ENCODE measurements at places on chromosomes 11 and 22. TPM values are rescaled to one million over a fixed set of nuclear protein-coding genes. Genes with fewer than 3 reads are reported as not detected.

DNA sequence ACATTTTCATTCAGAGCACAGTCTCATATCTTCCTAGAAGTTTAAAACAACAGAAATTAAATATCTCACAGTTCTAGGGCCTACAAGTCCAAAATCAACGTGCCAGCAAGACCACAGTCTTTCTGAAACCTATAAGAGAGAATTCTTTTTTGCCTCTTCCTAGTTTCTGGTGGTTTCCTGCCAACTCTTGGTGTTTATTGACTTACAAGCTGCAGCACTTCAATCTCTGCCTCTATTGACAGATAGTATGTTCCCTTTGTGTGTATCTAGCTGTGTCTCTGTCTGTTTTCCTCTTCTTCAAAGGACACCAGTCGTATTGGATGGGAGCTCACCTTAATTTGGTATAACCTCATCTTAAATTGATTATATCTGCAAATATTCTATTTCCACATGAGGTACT lies 347.5 kb downstream of the DCDC1 start:
- no peak for DNase-seq

- DNase-seq = no peak
These were observed 137.1 kb downstream of the NECTIN1 start for GRCh38 chr11:119591836-119592310.

DNA sequence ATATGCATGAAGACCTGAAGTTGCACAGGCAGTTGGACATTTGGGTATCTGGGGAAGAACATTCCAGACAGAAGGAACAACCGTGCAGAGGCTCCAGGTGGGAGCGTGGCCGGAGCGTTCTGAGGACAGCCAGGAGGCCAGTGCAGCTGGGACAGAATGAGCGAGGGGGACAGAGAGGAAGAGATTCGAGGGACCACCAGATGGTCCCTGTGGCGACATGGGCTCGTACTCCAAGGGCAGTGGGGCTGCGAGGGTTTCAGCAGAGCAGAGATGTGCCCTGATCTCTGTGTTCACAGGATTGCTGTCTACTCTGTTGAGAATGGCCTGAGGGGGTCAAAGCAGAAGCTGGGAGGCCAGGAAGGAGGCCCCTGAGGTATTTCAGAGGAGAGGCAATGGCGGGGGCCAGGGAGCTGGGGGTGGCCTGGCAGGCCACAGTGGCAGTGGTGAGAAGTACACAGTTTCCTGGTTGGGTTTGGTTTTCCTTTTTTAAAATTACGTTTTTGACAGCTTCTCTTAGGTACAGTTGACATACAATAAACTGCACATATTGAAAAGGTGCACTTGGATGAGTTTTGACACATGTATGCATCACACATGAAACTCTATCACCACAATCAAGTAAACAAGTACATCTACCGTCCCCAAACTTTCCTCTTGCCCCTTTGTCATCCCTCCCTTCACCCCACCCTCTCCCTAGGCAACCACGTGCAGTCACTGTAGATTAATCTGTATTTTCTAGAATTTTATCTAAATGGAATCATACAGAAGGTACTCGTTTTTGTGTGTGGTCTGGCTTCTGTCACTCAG lies 24.8 kb upstream of the SOX10 start:
- no peak for DNase-seq

GRCh38 chr11:102924851-102925380 lies 30.6 kb downstream of the MMP13 start:
- DNase-seq = no peak

- DNase-seq = no peak
These were observed 12.0 kb downstream of the TBC1D22A start for GRCh38 chr22:46774253-46774979.

- DNase-seq = no peak
These were observed 31.6 kb downstream of the AMOTL1 start for GRCh38 chr11:94799726-94800125.

- no peak for DNase-seq
These were observed 50.0 kb downstream of the SBF2 start for GRCh38 chr11:10243896-10244575.

- DNase-seq = no peak
These were observed 11.5 kb downstream of the CBX6 start for GRCh38 chr22:38860283-38861169.

DNA sequence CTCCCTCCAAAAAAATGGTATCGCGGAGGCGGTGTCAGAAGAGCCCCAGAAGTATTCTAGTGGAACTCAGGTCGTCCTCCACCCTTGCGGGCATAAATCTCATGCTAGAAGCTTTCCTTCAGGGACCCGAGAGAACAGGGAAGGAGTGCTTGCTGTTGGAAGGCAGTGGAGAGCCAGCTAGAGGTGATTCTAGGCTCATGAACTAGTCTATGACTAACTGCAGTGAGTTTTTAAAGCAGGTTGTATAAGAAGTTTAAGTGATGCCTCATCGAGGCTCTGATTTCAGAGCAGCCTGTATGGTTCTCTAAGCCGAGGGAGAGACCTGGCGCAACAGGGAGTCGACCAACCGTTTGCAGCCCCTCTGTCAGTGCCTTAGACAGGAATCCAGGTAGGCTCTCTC lies 85.7 kb downstream of the TBC1D22A start:
- DNase-seq = no peak

GRCh38 chr11:129423426-129423825 lies 47.8 kb downstream of the BARX2 start:
- no peak for DNase-seq

DNA sequence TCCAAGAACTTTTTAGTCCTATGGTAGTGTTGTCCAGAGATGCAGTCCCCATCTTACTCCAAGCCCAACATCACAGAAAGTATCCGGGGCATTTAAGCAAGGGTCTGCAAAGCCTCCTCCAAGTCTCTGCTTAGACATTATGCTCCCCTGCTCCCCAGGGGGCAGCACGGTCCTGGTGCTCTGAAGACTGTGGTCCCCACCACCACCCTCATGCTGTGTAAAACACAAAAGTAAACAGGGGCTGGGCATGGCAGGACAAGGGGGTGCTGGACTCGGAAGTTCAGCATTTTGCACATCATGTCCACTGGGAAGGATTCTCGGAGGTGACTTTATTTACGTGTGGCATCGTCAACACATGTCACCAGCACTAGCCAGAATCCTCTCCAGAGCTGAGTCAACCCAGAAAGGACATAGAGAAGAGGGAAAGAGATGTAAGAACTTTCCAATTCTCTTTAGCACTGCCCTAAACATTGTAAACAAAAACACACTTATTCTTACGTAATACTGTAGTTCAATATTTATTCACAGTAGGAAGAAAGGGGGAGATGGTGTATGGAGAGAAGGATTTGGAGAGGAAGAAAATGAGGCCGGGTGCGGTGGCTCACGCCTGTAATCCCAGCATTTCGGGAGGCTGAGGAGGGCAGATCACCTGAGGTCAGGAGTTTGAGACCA lies 37.7 kb downstream of the TCIRG1 start:
- DNase-seq = no peak

- DNase-seq = no peak
These were observed 25.3 kb upstream of the DDX17 start for GRCh38 chr22:38531251-38531938.

DNA sequence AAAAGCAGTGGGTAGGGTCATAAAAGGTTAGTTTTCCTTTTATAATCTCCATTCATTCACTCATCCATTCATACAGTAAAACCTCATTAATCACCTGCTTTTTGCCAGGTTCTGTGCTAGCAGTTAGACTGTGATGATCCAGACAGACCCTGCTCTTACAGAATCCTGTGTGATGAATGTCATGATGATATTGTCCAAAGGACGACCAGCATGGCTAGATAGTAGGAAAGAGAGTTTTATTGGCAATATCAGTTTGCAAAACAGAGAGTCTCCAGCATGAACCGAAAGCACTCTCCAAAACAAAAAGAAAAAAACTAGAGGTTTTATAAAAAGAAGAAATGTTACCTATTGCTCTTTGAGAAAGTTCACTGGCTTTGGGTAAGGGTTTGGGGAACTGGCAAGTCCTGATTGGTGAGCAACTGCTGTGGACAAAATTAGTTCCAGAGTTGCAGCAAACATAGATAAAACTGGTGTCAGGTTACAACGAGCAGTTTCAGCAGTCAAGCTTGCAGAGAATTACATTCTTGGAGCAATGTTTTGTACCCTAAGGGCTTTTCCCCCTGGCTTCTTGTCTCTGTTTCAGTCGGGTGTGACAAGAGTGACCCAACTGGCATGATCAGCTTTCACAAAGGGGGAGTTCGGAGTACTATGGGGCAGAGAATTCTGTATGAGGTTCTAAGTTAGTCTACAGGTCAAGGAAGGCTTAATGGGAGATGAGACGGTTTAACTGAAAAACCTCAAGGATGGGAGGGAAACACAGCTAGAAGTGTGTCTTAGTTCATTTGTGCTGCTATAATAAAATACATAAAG lies 58.3 kb downstream of the HSD17B12 start:
- DNase-seq = no peak

DNA sequence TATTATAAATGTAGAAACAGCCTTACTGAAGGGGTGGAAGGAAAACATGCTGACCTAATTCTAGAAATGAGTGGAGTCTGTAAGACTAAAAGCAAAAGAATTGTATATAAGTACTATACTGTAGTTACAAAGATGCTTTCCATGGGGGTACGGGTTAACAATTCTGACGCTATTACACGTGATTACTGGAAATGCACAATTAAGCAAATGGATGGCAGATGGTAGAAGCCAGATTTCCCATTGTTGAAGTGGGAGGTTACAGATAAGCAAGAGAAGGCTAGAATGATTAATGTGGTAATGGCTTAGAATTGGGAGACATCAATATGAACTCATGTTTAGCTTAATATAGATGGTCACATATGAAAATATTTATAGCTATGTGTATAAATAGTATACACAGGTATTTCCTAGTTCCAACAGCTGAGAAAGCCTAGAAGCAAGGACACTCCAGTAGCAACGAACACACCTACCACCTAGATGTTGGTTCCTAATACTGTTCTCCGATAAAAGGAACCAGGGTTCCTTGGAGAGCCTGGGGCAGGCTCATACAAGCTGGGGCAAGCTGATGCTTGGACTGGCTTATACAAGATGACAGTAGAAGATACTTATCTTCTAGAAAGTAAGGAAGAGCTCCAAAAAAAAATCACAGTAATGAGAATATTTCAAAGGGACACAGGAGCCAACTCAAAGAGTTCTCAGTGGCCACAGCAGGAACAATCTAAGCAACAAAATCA lies 13.5 kb downstream of the SMC1B start:
- DNase-seq = no peak

- DNase-seq = no peak
These were observed 315.9 kb downstream of the CADM1 start for GRCh38 chr11:115188188-115188897.

GRCh38 chr22:42328130-42328783 lies 57.8 kb upstream of the TCF20 start:
- DNase-seq = no peak

DNA sequence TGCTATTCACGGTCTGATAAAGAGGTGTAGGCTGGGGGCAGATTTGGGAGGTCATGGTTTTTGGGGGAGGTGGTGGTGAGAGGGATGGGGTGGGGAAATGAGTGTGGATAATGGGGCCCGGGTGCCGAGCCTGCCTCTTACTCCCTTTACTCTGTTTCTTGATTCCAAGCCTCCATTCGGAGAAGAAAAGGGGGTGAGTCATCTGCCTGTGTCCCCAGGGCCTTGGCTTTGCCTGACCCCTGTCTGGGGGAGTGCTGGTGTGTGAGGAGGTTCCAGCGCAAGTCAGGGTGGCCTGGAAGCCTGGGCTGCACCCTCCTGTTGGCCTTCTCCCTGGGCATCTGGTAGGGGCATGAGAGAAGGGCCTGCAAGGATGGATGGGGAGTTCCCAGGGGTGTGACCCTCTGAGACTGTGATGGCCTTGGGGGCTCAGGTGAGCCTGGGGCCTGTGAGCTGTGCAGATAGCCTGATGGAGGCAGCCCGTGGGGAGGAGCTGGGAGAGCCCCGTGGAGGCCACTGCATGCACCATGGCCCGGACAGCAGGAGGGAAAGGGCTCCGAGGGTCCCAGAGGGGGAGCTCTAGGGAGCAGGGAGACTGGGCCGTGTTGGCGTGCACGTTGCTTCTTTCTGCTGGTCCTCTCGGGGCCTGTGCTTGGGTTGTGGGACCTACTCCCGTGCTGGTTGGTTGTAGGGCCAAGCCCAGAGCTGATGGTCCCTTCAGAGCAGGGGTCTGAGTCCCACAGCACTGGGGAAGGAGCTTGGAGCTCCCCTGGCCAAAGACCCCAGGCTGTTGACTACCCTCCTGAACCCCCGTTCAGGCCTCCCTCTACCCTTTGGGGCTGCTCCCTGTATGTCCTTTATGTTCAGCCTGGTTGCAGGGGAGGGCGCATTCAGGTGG lies 26.3 kb upstream of the ACR start:
- no peak for DNase-seq

DNA sequence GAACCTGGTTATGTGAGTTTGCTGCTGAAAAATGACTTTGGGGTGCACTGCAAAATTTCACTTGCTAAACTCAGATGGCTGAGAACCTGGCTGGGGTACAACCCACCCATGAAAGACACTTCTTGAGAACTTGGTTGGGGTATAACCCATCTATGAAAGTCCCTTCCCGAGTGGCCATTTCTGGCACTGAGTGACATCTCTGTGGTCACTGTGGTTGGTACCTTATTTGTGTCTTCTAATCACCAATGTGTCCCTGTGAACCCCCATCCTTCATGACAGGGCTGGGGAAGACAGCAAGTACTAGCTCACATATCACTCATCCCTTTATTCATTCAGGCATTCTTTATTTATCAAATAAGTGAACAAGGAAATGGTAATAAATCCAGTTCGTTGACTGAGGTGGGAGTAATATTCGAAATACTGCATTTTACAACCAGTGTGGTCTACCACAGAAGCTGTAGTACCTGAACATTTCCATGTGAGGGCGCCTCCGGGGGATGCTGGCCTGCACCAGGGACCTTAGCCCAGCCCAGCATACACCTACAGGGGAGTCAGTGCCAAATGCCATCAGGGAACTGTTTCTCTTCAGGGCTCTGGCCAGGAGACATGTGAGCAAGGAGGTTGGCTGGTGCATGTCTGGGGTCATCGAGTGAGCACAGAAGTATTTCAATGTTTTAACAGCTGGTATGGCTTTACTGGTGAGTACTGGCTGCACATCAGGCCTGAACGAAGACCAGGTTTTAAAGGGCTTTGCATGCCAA lies 122.1 kb downstream of the CSNK2A3 start:
- DNase-seq = no peak

DNA sequence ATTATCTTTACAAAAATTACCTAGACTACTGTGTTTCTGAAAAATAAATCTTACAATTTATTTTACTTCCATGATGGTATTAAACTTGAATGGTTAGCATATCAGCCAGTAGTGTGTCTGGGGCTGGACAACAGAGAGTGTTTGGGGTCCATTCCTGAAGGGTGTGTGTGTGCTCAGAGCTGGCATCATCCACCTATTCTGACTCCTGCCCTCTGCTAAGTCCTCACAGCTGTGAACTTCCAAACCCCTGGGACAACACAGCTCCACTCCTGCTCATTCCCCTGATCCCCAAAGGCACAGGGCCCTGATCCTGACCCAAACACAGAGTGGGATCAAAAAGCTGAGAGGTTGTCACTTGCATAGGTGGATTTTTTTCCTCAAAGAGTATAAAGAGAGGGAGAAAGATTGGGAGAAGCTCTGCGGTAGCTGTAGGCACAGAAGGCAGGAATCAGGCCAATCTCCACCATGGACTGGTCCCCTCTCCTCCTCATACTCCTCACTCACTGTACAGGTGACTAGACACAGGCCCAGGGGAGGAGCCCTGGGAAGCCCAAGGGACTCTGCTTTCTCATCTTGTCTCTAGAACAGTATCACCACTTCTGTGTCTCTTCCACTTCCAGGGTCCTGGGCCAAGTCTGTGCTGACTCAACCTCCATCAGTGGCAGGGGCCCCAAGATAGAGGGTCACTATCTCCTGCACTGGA lies 55.7 kb upstream of the TOP3B start:
- DNase-seq = no peak

GRCh38 chr11:79080551-79080950 lies 360.3 kb downstream of the TENM4 start:
- no peak for DNase-seq

Gene TEX12
- 0.23 TPM for total RNA-seq

Gene GPHA2
- total RNA-seq = not detected

Gene TTLL1
- 4.6 TPM for total RNA-seq

Gene NLRP14
- 0.08 TPM for total RNA-seq

Gene CARNS1
- 1.0 TPM for total RNA-seq
